Stimulated activated CD4-positive, alpha-beta T cell treated with anti-CD3 and anti-CD28 coated beads, Interleukin-4, amount 100 ng/mL, for 24 hours (primary cell): ENCODE measurements at places on chromosomes 11 and 22.

DNA sequence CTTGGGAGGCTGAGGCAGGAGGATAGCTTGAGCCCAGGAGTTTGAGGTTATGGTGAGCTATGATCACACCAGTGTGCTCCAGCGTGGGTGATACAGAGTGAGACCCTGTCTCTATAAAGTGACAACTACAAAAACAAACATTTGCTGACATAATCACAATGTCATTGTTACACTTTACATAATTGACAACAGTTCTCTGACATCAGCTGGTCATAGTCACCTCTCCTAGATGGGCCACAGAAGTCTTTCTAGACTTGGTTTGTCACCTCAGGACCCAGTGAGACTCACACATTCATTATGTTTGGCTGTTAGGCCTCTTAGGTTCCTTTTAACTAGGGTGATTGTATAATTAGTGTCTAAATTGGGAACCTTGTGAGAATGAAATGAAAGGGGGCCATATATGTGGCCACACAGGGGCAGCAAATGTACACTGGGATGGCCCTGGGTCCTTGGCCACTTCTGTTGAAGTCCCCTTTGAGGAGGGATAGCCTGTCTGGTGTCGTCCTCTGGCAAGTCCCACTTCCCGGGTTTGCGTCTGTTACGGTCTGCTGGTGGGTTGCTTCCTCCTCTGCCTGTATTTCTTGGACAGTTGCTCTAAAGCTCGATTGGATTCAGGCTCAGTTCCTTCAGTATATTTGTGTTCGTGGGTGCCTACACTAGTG lies 5.8 kb upstream of the PPIL2 start:
- no peak for DNase-seq

DNA sequence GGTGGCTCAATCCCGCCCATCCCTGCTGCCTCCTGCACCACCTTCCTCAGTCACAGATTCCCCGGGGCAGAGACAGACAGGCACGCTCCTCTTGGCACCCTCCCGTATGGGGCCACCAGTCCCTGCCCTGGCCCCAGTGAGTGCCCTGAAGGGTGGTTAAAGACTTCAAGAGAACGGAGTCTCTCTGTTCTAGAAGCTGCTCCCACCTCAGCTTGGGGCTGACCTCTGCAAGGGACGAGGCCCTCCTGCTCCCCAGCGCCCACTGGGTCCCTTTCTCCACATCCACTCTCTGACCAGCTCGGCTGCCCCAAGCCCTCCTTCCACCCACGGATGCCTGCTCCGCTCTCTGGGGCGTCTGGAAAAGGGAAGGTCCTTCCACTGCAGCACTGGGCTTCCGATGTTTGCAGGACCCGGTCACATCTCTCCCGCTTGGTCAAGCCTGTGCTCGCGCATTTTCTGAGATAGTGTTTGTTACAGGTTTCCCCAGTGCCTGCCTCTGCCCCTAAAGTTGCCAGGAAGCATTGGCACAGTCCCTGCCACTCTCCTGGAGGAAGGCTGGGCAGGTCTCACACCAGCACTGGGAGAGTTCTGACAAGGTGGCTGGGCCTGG lies 1487.9 kb downstream of the TBC1D22A start:
- no peak for DNase-seq

GRCh38 chr11:69055212-69055586 lies 6.5 kb downstream of the TPCN2 start:
- no peak for DNase-seq

GRCh38 chr11:117704395-117705100 lies 92.5 kb downstream of the DSCAML1 start:
- DNase-seq = no peak

GRCh38 chr11:36635066-36635862 lies 37.2 kb upstream of the RAG2 start:
- no peak for DNase-seq

GRCh38 chr11:69394869-69395246 lies 86.6 kb upstream of the LINC01488 start:
- no peak for DNase-seq

DNA sequence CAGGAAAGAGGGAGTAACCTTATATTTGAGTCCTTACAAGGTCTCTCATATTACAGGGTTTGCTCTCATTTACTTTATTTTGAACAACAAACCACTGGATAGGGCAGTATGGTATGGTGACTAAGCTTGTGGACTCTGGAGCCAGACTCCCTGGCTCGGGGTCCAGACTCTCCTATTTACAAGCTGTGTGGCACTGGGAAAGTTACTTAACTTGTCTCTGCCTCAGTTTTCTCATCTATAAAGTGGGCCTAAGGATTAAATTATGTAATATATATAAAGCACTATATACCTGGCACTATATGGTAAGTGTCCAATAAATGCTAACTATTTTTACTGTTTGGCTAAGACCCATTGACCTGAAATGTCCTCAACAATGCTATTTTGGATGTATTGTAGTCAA lies 1.7 kb upstream of the DCHS1 start:
- DNase-seq = no peak

- no peak for DNase-seq
Observed at GRCh38 chr11:88555018-88555828, 217.7 kb upstream of the CTSC start.

DNA sequence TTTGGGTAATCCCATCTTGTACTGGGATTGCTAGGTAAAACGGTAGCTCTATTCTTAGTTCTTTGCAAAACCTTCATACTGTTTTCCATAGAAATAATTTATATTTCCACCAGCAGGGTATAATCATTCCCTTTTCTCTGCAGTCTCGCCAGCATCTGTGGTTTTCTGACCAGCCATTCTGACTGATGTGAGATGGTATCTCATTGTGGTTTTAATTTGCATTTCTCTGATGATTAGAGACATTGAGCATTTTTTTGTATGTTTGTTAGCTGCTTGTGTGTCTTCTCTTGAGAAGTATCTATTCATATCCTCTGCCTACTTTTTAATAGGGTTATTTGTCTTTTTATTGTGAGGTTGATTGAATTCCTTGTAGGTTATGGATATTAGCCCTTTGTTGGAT lies 220.9 kb downstream of the PGR start:
- no peak for DNase-seq

DNA sequence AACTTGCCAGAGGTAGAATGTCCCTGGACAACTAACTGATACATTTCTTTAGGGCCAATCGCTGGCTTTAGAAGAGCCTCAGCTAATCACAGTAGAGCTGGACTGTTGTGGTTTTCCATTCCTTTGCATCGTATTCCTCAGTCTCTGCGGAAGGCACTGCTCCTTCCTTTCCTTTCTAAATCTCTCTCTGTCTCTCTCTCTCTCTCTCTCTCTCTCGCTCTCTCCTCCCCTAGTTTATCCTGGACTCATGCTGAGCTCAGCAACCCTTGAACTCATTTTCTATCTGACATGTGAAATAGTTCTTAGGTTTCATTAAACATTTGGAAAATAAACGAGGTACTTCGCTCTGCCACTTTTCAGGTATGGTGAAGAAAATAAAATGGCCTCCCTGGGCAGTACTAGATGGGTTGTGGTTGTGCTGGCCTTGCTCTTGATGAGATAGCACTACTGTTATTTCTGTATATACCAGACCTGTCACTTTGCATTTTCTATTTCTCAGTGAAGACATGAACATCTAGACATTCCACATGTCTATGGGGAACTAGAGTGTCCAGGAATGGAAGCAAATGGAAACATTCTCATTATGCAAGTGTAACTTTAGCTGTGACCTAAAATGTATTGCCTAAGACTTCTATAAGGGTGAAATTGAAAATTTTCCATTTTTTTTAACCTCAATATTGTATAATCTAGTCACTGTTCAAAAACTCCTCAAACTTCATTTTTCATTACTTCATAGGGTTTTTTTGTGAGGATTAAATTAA lies 12.0 kb upstream of the SESN3 start:
- no peak for DNase-seq

- DNase-seq = no peak
Observed at GRCh38 chr11:125382314-125382791, 113.7 kb downstream of the FEZ1 start.

GRCh38 chr11:10348650-10349280 lies 43.9 kb downstream of the ADM start:
- no peak for DNase-seq

- no peak for DNase-seq
Observed at GRCh38 chr11:60124802-60125432, 36.5 kb downstream of the MS4A2 start.

DNA sequence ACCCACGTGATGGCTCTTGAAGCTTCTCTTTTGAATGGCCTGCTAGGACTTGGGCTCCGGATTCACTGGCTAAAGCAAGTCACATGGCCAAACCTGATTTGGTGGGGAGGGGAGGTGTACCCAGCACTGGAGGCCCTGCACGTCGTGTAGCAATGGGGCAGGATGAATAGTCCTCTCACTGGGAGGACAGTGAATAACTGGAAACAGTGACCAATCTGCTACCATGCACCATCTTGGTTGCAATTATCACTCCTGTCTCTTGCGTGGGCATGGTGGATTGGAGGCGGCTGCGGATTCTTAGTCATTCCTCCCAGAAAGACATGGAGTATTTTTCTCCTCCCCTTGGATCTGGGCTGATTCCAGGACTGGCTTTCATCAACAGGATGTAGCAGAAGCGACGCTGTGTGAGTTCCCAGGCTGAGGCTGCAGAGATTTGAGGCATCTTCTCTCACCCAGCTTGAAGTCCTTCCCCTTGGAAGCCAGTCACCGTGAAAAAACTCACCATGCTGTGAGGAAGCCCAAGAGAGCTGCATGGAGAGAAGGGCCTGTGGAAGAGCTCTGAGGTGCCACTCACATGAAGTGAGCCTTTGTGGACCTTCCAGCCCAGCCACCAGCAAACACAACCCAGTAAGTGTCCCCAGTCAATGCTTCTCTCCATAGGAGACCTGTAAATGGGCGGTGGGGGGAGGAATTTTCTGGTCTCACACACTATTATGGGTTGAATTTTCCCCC lies 70.4 kb downstream of the IGLL1 start:
- DNase-seq = no peak

DNA sequence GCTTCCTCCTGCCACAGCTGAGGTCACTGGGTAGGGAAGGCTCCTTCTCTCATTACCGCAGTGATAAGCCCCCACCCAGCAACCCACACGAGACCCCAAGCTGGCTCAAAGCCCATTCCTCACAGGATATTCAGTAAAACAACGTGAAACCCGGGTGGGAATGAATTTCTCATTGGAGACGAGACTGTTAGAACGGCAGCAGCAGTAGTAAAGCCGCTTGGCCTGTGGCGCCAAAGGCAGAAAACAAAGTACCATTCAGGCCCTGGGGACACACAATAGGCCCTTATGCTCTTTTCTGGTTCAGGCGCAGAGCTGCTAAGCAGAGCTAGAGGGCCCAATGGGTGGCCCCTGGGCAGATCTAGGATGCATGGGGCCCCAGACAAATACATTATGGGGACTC lies 45.3 kb downstream of the PC start:
- no peak for DNase-seq

DNA sequence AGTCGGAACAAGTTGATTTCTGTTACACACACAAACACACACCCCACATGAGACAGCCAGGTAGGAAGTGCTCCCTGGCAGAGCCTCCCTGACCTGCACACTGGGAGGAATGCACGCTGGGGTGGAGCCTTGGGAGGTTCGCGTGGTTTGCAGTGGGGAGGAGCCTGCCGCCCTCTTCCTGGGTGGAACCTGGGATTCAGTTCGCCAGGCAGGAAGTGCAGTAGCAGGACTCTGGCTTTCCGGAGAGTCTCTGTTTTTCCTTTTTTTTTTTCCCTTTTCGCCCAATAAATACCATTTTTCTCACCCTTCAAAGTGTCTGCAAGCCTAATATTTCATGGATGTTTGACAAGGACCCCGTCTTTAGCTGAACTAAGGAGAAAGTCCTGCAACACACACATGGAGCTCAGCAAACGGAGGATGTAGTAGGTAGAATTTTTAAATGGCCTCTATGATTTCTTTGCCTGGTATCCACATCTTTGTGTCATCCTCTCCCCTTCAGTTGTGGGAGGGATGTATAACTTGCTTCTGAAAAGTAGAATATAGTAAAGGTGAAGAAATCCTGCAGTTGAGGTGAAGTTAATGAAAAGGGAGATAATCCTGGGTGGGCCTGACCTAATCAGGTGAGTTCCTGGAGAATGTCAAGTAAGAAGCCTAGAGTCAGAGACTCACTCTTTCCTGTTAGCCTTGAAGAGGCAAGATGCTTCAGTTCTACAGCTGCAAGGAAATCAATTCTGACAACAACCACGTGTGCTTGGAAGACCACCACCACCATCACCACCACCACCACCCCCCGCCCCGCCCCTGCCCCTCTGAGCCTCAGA lies 72.9 kb downstream of the PIWIL4 start:
- no peak for DNase-seq

GRCh38 chr11:72605973-72606747 lies 68.1 kb downstream of the PDE2A start:
- no peak for DNase-seq

GRCh38 chr11:46952553-46952952 lies 16.0 kb downstream of the CSTPP1 start:
- DNase-seq = no peak

- no peak for DNase-seq
Observed at GRCh38 chr11:26704249-26704648, 17.6 kb downstream of the SLC5A12 start.

- DNase-seq = no peak
Observed at GRCh38 chr11:77617892-77618291, 19.7 kb downstream of the CLNS1A start.

DNA sequence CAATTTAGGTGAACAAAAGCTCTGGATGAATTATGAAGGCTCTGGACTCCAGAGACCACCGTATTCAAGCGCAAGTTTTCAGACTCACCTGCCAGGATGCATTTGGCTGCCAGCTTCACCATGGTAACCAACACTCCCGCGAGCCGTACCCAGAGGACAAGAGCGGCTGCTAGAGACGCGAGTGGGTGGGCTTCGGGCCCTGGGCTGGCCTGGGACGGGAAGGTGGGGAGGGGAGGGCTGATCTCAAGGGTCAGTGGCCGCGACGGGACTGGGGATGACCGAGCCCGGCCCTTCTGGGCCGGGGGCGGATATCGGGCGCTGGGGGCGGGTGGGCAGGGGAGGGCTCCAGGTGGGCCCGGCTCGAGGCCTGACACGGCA lies 344 bp downstream of the IFT27 start:
- DNase-seq = peak; percentile 32

- DNase-seq = no peak
Observed at GRCh38 chr11:36333468-36333867, 37.4 kb downstream of the PRR5L start.

DNA sequence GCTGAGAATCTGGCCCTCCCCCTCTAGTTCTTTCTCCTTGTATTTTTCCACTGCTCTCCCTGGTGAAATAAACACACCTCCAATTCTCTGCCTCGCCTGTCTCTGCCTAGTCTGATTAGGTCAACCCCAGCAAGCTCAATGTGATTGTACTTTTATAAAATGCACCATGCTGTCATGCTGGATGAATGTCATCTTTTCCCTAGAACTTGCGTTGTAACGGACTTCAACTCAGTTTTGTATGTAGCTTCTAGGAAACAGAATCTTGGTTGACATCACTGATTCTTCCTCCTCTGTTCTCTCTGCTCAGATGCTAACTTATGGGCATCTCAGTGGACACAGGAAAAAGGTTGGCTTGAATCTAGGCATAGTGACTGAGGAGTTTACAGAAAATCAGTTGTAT lies 261.9 kb upstream of the ISX start:
- no peak for DNase-seq

GRCh38 chr11:8023831-8024555 lies 36.9 kb downstream of the EIF3F start:
- no peak for DNase-seq

- no peak for DNase-seq
Observed at GRCh38 chr22:47050401-47051051, 288.1 kb downstream of the TBC1D22A start.

- no peak for DNase-seq
Observed at GRCh38 chr11:45304111-45304991, 18.2 kb upstream of the SYT13 start.
